ENCODE measurements at places on chromosomes 16 and 17. TPM values are rescaled to one million over a fixed set of nuclear protein-coding genes. Genes with fewer than 3 reads are reported as not detected.
A peak's percentile ranks its signal among the peaks of the same experiment; 100 is the strongest.

DNA sequence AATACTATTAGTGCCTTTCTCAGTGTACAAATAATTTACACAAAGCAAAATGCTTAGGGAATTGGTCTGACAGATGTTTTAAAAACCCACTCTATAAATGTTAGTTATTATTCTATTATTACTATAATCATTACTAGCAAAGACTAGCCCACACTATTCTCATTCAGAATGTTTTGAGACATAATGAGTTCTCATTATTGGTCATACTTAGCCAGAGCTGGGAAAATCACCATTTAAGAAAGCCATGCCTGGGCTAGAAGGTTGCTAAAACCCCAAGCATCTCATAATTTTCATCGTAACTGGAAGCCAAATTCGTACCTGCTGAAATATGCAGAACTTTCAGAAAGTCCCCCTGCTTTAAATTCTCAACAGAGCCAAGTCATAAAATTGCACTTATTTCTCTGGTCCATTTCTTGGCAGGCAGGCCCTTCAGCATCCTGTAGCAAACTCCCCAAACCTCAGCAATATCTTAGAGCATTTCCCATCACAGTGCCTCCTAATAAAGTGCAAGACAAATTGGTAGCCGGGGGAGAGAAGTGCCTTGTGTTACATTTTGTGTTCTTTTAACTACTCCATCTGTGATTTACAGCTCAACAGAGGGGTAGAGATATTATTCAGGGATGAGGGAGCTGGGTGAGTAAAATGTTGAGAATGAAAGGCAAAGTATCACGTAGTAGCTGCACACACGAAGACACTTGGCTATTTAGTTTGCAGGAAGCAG is 79.8 kb upstream of the ADAMTS18 start:
- DNase-seq: no peak

DNA sequence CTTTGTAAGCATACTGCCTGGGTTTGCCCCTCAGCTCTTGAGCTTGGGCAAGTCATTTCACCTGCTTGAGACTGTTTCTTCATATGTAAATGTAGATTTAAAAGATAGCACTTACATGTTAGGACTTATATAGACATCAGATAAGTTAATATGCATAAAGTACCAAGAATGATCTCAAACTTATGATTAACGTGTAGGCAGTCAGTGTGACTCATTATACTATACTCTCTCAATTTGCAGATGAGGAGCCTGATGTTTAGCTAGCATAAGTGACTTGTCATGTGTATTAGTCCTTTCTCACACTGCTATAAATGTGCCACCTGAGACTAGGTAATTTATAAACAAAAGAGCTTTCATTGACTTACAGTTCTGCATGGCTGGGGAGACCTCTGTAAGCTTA is 690.5 kb downstream of the KCNJ2 start:
- no peak for DNase-seq

CDH8 gene
- polyA plus RNA-seq: not detected

- no peak for DNase-seq
Observed at GRCh38 chr17:19336938-19337711, 25.4 kb downstream of the B9D1 start.

GRCh38 chr17:55416470-55417052 is 5.1 kb downstream of the MMD start:
- DNase-seq: no peak

DNA sequence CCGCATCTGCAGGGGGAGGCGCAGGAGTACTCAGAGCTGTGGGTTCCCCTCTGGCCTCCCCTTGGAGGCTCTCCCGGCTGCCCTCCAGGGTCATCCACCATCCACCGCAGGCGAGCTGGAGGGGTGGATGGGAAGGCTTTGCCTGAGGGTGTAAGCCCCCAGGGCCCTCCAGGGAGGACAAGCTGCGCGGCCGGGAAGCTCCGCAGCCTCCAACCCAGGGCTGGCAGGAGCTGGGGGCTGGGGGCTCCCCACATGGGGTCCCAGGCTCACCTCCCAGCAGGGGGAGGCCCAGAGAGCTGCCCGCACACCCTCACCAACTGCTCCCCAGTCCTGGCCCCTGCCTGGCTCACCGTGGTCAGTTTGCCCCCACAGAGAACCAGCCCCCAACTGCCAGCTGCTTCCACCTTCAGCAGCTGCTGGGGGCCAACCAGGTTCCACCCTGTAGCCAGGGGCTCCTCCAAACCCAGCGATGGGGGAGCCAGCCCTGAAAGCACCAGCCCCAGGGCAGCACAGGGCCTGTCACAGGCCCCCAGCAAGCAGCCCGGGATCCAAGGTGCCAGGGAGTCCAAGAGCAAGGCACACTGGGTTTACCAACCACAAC is 19.8 kb upstream of the CHMP6 start:
- DNase-seq: no peak

DNA sequence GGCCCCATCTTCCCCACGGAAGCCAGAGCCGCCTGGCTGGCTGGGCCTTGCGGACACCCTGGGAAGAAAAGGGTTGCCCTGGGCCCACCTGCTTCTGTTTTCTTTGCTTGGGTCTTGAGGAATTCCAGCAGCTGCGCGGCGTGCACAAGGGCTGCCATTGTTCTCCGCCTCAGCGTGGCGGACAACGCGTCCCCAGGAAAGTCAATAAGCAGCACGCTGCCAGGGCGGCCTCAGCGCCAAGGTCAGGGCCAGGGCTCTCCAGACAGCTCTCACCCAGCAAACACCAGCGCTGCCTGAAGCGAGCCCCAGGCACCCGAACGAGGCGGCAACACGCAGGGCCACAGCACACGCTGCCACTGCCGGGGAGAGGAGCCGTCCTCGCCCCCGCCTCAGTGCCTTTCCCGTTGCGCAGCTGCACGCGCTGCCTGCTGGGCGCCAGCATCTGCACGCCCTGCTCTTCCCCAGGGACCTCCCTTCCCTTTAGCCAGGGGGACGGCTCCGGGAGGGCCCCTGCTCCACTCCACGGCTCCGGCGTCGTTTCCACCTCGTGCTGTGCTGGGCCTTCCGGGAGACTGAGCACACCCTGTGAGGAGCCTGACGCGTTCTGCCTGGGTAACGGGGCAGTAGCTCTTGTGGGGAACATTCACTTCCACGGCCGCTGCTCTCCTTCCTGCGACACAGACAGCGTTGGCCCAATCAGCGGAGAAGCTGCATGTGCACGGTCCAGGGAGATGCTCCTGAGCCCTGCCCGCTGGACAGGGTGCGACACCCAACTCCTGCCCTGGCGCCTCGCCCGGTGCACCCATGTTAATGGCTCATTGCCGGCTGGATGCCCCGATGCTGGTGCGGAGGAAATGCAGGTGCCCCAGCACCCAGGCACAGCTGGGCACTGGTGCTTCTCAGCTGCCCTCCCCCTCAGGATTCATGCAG is 57.8 kb downstream of the LMF1 start:
- no peak for DNase-seq

GRCh38 chr17:41717408-41718286 is 5.5 kb downstream of the GAST start:
- DNase-seq: no peak

DNA sequence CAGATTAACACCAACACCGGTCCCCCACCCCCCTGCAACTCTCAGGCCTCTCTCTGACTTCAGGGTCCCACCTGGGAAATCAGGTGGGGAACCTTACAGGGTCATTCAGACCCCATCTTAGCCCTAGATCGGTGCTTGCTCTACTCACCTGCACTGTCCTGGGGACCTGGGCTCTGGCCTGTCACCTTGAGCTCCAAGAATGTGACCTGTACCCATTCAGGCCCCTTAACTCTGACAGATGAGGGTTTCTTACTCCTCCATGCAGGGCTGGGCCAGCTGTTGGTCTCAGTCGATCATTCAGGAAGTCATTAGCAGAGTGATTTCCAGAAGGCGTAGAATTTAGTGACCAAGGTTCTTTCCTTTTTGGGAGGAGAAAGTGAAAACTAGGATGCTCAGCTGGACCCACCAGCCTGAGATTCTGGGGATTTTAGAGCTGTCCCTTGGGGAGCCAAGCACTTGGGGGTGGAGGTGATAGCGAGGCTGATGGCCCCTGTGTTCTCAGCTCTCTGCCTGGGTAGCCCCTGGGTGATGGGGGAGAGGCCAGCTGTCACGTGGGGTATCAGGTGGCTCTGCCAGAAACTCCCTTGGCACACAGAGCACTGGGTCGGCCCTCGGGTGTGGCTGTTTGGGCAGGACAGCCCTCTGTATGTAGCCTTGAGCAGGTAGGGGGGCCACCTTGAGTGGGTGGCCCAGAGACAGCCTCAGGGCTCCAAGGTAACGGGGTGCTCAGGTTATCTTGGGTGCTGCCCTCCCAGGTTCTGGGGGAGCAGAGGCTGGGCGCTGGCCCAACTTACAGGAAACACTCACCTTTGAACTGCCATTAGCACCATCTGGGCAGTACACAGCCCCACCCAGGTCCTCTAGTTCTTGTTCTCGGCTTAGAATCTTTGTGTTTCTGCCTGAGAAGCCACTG is 724 bp downstream of the MVP start:
- peak; percentile 23 for DNase-seq

- DNase-seq: peak; percentile 69
Observed at GRCh38 chr17:80260069-80260535, 550 bp upstream of the RNF213 start.

DNA sequence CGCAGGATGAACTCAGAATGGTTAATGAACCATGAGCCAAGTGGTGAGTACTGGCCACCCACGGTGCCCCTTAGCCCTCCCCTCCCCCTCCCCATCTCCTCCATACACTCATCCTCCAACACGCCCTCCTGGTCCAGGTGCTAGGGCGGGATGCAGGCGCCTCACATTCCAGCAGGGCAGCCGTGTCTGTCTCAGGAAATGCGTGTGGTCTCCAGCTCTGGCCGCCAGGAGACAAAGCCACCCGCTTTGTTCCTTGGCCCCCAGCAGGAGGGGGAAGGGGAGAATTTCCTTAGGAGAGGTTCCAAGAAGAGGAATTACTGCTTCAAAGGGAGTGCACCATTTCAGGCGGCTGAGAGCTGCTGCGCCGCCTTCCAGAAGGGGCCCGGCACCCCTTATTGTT is 29.7 kb upstream of the RMI2 start:
- DNase-seq: no peak

PLCG2 gene
- 5.6 TPM for polyA plus RNA-seq

CDIP1 gene
- polyA plus RNA-seq: 28.2 TPM

DNA sequence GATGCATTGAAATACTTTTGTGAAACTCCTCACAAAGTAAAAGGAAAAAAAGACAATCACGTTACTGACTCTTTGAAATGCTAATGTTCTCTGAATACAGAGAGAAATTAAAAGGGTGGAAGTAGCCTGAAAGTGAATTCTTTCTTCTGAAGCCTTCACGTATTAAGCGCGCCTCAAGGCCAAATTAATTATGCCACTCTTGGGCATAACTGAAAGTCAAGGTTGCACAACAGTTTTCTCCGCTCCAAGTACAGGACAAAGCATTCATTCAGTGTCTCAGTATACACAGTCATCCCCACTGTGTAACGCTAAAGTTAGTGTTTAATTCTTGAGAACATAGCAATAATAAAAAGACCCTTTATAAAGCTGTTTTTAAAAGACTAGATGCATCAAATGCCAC is 21.5 kb downstream of the PARN start:
- no peak for DNase-seq

MMP28 gene
- 7.4 TPM for polyA plus RNA-seq

- DNase-seq: no peak
Observed at GRCh38 chr16:21157632-21158031, 842 bp upstream of the LDAF1 start.

- no peak for DNase-seq
Observed at GRCh38 chr17:71055128-71055527, 885.8 kb downstream of the KCNJ2 start.

TAF15 gene
- 56.1 TPM for polyA plus RNA-seq

- DNase-seq: no peak
Observed at GRCh38 chr16:69894676-69895075, 56.5 kb upstream of the CLEC18A start.

DNA sequence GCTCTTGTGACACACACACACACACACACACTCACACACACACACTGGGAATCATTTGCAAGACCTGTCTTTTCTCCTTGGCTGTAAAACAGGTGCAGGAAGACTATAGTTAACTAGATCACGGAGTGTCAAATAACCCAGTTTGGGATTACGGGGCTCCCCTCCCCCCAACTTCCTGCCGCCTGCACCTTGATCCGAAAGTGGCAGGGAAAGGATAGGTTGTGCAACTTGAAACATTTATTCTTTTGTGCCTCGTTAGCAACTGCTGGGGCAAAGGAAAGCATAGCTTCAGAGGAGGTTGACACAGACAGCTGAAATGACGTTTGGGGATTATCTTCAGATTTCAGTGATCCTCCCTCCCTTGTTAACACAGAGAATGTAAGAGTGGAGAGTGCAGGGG is 149.5 kb downstream of the NTN1 start:
- DNase-seq: no peak

UNC119 gene
- 18.0 TPM for polyA plus RNA-seq

TMED6 gene
- polyA plus RNA-seq: 0.37 TPM

Measured in heart right ventricle (tissue), 16 donors.